T-helper 9 cell (primary cell): ENCODE measurements at places on chromosomes 4 and X.

GRCh38 chrX:154693394-154693793 is 40.0 kb upstream of the CTAG2 start:
- no peak for DNase-seq

DNA sequence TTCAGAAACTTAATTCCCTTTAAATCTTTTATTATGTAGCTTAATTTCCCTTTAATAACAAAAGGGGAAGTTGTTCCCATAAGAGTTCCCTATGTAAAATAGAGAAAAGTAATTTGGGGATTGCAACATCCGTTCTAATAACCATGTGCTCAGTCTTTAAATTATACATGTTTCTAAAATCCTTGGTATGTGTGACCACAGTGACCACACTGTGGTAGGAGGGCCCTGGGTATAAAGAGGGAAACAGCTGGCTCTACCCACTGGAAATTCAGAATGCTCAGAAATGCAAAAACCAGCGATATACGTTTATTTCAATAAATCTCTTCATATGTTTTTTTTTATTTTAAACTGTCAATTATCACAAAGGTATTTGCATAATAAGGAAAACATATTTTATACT is 219.1 kb downstream of the FGF13 start:
- DNase-seq: no peak

GRCh38 chr4:52979020-52979419 is 116.9 kb downstream of the RASL11B start:
- no peak for DNase-seq

- no peak for DNase-seq
Measured at GRCh38 chr4:174815282-174815681, 13.8 kb downstream of the GLRA3 start.

GRCh38 chr4:162732876-162733275 is 433.8 kb downstream of the NAF1 start:
- DNase-seq: no peak

- peak; percentile 39 for DNase-seq
Measured at GRCh38 chrX:93673056-93673868, at the start of gene NAP1L3. TSS of gene NAP1L3 (minus strand) at chrX:93673578. CDS start at chrX:93673304, 274 bp downstream.

DNA sequence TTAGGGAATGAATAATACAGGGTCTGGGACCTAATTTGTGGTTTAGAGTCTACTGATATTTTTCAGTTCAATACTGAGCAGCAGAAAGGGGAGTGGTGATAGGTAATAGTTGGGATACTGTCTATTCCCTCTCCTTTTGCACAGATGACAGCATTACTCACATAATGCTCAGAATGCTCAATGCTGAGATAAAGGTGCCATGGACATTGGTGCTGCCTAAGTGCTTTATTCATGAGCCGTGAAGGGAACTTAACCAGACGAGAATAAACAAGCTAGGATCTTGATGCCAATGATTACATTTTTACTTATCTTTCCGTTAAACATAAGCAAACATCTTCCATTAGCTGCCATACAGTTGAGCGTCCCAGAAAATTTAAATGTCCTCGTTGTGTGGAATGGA is 75.6 kb downstream of the STK32B start:
- no peak for DNase-seq

GRCh38 chrX:72095370-72095769 is 36.3 kb downstream of the RTL5 start:
- DNase-seq: no peak

GRCh38 chr4:48093991-48094416 is 40.0 kb downstream of the TXK start:
- no peak for DNase-seq

DNA sequence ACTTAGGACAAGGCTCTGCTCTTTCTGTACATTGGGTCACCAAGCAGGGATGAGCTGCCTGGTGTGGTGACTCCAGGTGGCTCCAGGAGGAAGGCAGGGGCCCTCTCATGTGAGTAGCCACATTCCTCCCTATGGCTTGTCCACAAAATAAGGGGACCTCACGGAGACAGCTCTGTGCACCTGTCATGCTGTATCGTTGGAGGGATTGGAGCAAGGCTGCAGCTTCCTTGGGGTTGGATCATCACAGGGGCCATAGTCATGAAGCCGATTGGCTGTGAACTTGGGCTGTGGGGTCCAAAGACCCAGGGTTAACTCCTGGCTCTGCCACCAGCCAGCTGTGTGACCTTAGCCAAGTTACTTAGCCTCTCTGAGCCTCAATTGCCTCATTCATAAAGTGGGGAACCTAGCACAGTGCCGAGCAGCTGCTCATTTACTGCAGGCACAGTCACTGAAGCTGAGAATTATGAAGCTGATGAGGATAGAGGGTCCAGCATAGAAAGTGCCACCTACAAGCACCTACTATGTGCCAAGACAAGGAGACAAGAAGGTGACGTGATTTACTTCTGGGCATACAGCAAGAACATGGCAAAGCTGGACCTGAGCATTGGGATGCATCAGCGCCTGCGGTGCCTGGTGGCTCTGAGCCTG is 11.8 kb upstream of the KIAA0232 start:
- no peak for DNase-seq

- DNase-seq: no peak
Measured at GRCh38 chr4:89493367-89493766, 185.8 kb upstream of the GPRIN3 start.

GRCh38 chr4:189124149-189124758 is 816.4 kb upstream of the FRG1 start:
- no peak for DNase-seq

- DNase-seq: no peak
Measured at GRCh38 chr4:97646997-97647396, 496.3 kb downstream of the STPG2 start.

DNA sequence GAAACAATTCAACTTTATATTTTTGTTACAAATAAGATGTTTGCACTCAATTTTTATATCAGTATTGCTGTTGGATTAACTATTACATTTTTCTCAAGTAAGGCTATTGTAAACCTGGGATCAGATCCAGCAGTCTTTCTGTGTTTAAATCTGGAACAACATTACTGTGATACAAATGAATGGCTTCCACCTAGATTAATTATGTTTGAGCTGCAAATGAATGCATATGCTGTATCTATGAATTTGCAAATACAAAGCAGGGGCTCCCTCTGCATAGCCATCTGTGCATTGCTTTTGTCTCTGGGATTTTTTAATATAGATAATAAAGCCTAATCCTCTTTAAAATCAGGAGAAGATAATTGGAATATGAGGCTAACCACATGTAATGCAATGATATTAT is 69.8 kb upstream of the NEIL3 start:
- DNase-seq: no peak

DNA sequence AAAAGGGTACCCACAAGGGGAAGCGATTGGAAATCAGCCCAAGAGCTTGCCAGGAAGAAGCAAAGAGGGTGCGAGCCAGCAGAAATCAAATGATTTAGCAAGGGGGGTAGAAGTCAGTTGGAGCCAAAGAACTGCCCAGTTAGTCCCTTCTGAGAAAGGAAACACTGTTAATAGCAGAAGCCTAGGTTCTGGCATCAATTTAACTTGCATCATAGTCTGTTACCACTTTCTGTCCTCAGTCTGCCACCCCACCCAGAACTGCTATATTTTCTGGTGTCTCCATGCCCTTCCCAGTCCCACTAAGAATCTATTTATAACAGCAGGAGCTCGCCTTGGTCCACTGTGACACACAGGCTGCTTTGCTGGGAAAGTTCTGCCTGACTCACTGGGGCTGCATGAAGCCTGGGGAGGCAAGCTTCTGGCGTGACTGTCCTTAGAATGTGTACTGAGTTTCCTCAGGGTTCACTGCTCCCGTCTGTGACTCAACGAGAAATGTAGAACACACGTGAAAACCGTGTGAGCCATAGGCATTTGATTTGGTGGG is 157.8 kb upstream of the TTC29 start:
- DNase-seq: no peak

DNA sequence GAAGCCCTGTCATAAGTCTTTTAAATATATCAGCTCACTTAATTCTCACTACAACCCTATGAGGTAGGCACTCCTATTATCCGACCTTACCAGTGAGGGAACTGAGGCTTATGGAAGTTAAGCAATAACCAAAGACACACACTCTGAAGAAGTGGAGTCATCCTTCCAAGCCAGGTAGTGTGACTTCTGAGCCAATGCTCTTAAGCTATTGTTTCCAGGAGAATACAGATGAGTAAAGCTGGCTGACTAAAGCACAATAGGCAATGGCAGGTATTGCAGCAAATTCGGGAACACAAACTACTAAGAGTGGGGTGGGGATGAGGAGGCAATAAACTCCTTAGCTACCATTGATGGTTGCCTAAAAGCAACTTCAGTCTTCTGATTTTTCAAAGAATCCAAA is 81.8 kb upstream of the KIT start:
- DNase-seq: no peak

GRCh38 chrX:35166023-35166422 is 223.4 kb downstream of the FAM47B start:
- no peak for DNase-seq

GRCh38 chr4:61994036-61994435 is 793.9 kb downstream of the ADGRL3 start:
- DNase-seq: no peak

GRCh38 chrX:108126661-108127060 is 35.1 kb downstream of the ATG4A start:
- no peak for DNase-seq

DNA sequence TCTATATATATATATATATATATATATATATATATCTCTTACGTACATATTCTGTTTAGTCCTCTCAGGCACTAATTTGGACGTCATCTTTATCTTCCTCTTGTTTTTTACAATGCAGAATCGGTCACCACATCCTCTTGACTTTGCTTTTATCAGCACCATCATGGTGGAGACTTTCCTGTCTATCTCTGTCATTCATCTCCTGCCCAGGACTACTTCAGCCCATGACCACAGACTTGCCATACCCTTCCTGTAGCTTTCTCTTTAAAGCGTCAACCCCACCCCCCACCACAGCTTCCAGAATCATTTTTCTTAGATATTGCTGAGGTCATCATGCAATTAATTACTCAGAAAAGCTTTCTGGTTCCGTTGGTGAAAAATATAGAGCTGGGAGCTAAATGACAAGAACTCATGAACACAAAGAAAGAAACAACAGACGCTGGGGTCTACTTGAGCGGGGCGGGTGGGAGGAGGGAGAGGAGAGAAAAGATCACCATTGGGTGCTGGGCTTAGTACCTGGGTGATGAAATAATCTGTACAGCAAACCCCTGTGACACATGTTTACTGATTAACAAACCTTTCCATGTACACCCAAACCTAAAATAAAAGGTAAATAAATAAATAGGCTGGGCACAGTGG is 30.5 kb upstream of the PRKX start:
- DNase-seq: peak; percentile 39

DNA sequence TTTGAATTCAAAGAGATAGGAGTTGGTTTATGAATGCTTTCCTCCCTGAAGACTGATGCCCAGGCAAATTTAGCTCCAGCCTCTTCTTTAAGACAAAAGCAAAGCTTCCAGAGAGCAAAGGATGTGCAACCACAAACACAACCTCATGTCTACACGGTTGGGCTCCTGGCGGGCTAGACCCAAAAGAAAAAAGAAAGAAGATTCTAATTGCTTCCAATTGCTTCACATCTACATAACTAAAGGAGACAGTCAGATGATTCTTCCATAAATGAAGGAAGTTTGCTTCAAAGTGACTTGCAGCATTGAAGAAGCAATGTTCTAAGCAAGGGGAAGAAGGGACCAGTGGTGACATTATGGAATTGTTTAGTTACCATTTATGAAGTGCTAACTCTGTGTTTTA is 1603.0 kb upstream of the TENM3 start:
- no peak for DNase-seq

DNA sequence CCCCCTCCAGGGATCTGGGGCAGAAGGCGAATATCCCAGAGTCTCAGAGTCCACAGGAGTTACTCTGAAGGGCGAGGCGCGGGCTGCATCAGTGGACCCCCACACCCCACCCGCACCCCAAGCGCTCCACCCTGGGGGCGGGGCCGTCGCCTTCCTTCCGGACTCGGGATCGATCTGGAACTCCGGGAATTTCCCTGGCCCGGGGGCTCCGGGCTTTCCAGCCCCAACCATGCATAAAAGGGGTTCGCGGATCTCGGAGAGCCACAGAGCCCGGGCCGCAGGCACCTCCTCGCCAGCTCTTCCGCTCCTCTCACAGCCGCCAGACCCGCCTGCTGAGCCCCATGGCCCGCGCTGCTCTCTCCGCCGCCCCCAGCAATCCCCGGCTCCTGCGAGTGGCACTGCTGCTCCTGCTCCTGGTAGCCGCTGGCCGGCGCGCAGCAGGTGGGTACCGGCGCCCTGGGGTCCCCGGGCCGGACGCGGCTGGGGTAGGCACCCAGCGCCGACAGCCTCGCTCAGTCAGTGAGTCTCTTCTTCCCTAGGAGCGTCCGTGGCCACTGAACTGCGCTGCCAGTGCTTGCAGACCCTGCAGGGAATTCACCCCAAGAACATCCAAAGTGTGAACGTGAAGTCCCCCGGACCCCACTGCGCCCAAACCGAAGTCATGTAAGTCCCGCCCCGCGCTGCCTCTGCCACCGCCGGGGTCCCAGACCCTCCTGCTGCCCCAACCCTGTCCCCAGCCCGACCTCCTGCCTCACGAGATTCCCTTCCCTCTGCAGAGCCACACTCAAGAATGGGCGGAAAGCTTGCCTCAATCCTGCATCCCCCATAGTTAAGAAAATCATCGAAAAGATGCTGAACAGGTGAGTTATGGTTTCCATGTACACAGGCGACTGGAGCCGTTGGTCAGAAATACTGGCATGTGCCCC is at the start of gene CXCL1:
Gene CXCL1, plus strand, starts transcription at position 264 of the 926 bp plus-strand sequence. Its CDS starts 78 bp downstream, at position 342.
- no peak for DNase-seq

- DNase-seq: no peak
Measured at GRCh38 chr4:25283948-25284347, 28.6 kb upstream of the ZCCHC4 start.
